Posterior cingulate gyrus (tissue), 11 donors: ENCODE measurements at places on chromosomes 7 and 10.
A peak's percentile ranks its signal among the peaks of the same experiment; 100 is the strongest.

DNA sequence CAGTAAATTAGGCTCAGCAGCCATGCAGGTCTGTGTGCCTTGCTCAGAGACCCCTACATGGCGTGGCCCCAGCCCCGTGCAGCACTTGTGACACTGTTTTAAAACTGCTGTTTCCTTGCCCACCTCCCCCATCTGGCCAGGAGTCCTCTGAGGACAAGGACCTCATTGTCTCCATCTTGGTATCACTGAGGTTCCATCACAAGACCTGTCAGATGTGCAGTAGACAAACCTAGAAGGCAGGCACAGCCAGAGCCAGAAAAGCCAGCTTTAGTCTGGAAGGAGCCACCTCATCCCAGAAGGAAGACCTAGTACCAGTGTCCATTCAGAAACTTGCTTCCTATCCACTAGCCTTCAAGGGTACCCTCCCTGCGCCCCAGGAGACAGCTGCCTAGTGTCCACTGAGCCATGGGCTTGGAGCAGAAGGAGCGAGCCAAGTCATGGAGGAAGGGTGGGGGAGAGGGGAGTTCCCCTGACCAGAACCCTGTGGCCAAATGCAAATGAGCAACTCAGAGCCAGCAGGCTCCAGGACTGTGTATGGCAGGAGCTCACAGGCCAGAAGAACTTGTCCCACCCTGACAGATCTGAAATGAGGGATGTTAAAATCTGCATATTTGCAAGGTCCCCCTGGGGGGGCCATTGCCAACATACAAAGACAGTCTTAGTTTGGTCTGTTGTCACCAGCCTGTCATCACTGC lies 176.1 kb downstream of the SH3PXD2A start:
- DNase-seq, result peak; percentile 65

- DNase-seq, result no peak
Measured at GRCh38 chr10:103828107-103828506, 27.3 kb downstream of the SH3PXD2A start.

GRCh38 chr10:131890276-131891195 lies 10.3 kb upstream of the PPP2R2D start:
- DNase-seq, result no peak

DNA sequence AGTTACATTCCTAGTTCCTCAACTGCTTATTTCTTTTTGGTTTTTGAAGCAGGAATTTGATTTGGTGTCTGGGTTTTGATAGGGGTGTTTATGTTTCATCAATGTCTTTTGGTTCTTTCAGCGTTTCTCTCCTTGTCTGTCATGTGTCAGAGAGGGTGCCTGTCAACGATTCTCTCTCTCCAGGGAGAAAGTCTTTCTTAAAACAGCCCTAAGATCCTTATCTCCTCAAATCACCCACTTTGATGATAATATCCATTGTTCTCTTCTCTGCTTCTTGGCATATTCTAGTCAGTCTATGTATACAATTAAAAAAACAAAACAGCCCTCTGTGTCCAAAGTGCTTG lies 77.2 kb downstream of the TCF7L2 start:
- no peak for DNase-seq

DNA sequence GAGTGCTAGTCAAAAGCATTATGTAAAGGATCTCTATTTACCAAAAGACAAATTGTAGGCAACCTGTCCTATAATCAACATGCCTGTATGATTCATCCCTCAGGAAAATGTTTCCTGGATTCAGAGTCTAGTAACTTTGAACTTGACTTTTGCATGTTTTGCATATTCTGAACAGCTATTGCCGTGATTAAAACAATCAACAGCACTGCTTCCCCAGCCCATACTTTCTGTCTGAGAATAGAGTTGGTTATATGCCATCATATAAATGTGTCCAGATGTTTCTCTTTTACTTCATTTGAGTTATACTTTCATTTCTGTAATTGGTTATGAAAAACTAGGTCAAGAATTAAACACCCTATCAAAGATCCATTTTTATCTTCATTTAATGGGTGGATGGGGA lies 83.5 kb downstream of the ZMYND11 start:
- no peak for DNase-seq

- peak; percentile 49 for DNase-seq
Measured at GRCh38 chr7:954330-955238, at the start of gene ADAP1. Gene ADAP1, minus strand, starts transcription at chr7:954680. Its CDS starts 203 bp downstream, at chr7:954477.
